ENCODE measurements at places on chromosomes 1 and 21.

- no peak for DNase-seq
Measured at GRCh38 chr1:46761740-46762139, 37.1 kb upstream of the CYP4B1 start.

- DNase-seq, result no peak
Measured at GRCh38 chr1:54277451-54278341, 77.7 kb downstream of the MRPL37 start.

- DNase-seq, result no peak
Measured at GRCh38 chr1:215731699-215732098, 164.6 kb downstream of the KCTD3 start.

DNA sequence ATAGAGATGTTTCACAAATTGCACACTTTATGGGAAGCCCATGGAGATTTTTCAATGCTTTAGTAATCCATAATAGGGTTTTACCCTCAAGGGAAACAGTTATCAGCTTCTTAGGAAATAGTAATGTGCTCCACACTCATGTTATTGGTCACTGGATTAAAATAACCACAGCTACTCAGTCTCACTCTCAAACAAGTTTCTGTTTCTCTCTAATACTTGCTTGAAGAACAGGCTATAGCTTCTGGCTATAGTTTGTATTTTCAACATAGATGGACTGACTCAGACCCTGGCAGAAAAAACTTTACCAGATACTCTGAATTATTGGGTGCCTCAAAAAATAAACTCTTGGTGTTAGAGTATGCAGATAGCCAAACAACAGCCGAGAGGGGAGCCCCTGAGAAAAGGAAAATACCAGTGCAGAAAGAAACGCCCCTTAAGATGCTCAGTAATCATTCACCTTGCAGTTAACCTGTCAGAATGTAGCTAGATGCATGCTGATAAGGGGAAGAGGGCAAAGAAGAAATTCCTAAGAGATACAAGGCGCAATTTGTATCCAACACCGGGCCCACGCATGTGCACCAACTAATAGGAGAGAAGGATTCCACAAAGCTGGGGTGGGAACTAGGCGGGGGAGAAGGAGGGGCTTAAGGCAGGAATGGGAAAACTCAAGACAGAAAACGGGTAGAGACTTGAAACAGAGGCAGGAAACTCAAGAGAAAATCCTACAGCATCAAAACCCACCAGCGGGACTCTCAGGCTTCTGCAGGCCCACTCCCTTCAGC lies 30.4 kb upstream of the PDE4B start:
- no peak for DNase-seq

DNA sequence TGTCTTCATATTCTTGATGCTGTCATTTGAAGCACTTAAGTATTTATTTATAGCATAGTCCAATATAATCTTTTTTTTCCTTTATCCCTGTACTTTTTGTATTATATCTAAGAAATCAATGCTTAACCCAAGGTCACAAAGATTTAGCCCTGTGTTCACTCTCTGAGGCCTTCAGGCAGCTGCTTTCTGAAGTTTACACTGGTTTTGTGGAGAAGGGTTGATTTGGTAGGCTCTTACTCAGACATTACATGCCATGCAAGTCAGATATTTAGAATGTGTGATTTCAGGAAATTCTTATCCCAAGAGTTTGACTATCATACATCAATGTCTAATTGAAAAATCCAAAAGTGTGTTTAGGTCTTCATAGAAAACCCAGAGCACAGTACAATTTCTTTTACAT lies 56.3 kb downstream of the PALMD start:
- no peak for DNase-seq

GRCh38 chr1:229033480-229033879 lies 237.4 kb upstream of the RAB4A start:
- DNase-seq, result no peak

GRCh38 chr1:218785928-218786327 lies 387.8 kb upstream of the LYPLAL1 start:
- DNase-seq, result no peak
